ENCODE measurements at places on chromosomes 7 and 10. TPM values are rescaled to one million over a fixed set of nuclear protein-coding genes. Genes with fewer than 3 reads are reported as not detected.

GRCh38 chr7:9030976-9031375 is 597.6 kb downstream of the NXPH1 start:
- no peaks in the 10 kb centered on the region for H3K36me3 ChIP-seq
- no peak overlapping the region for H3K27ac ChIP-seq
- H3K4me1 ChIP-seq = no peaks in the 10 kb centered on the region
- no peak overlapping the region for H3K4me3 ChIP-seq
- DNase-seq = no peak

GRCh38 chr10:30600005-30600404 is 29.5 kb downstream of the LYZL2 start:
- DNase-seq = no peak
- no peak overlapping the region for H3K4me3 ChIP-seq
- no peaks in the 10 kb centered on the region for H3K27me3 ChIP-seq
- H3K4me1 ChIP-seq = peaks cover 4% of the 10 kb centered on the region
- H3K27ac ChIP-seq = no peak overlapping the region
- no peaks in the 10 kb centered on the region for H3K36me3 ChIP-seq

- no peaks in the 10 kb centered on the region for H3K27me3 ChIP-seq
- DNase-seq = no peak
- no peak overlapping the region for H3K27ac ChIP-seq
- 0 out of 2 replicates have a peak, but pooled peaks cover 6% of the 10 kb centered on the region for H3K4me1 ChIP-seq
- no peaks in the 10 kb centered on the region for H3K36me3 ChIP-seq
Measured at GRCh38 chr7:102432442-102433218, 745 bp upstream of the ORAI2 start.

DNA sequence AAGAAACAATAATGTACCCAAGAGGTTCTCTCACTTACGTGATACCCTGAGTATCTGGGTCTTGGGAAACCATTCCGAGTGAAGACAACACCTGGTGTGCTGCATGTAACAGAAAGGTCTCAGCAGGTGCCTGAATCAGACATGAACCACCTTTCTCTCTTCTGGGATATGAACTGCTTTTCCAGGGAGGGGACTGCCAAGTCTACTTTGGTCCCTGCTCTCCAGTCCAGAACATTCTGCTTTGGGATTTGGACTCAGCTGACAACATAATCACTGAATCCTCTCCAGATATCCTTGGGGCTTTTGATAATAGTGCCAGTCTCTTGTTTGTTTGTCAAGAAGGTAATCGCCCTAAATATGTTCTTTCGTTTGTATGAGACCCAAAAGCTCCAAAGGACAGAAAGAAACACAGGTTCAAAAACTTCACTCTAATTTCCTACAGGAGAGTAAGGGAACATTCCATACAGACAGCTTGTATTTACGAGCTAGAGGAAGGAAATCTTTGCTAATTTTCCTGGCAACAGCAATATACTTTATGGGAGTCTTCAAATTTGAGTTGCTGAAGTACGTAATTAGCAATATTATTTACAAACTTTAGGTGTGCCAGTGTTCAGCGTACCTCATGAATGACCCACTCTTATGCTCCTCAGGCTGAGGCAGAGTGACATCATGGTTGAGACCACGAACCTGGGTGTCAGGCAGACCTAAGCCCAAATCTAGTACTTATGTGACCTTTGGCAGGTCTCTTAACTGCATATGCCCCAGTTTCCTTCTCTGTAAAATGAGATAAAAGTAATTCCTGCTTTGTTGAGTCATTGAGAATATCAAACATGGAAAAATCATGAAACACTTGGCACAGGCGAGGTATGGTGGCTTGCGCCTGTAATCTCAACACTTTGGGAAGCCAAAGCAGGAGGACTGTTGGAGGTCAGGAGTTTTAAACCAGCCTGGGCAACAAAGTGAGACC is 5.4 kb downstream of the ABLIM1 start:
- H3K27me3 ChIP-seq = no peaks in the 10 kb centered on the region
- peaks cover 53% of the 10 kb centered on the region for H3K4me1 ChIP-seq
- H3K36me3 ChIP-seq = no peaks in the 10 kb centered on the region
- no peak overlapping the region for H3K4me3 ChIP-seq
- H3K27ac ChIP-seq = no peak overlapping the region

The AKR1C1 gene
- 1,313 TPM for total RNA-seq

DNA sequence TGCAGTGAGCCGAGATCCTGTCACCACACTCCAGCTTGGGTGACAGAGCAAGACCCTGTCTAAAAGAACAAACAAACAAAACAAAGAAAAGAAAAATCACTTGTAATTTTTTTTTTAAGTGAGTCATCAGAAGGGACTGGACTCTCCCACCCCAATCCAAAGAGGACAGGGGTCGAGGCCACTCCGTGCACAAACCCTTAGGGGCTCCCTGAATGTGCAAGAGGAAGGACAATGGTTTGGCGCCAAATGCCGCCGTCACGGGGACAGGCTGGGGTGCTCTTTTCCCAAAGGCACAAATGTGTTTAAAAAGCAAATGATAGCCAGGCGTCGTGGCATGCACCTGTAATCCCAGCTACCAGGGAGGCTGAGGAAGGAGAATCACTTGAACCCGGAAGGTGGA is 23.8 kb downstream of the RCC1L start:
- no peaks in the 10 kb centered on the region for H3K4me1 ChIP-seq
- no peak overlapping the region for H3K4me3 ChIP-seq
- no peaks in the 10 kb centered on the region for H3K27me3 ChIP-seq
- no peak for DNase-seq

The CHAT gene
- not detected for total RNA-seq
